T-cell (primary cell): ENCODE measurements at places on chromosomes 6 and 20.

DNA sequence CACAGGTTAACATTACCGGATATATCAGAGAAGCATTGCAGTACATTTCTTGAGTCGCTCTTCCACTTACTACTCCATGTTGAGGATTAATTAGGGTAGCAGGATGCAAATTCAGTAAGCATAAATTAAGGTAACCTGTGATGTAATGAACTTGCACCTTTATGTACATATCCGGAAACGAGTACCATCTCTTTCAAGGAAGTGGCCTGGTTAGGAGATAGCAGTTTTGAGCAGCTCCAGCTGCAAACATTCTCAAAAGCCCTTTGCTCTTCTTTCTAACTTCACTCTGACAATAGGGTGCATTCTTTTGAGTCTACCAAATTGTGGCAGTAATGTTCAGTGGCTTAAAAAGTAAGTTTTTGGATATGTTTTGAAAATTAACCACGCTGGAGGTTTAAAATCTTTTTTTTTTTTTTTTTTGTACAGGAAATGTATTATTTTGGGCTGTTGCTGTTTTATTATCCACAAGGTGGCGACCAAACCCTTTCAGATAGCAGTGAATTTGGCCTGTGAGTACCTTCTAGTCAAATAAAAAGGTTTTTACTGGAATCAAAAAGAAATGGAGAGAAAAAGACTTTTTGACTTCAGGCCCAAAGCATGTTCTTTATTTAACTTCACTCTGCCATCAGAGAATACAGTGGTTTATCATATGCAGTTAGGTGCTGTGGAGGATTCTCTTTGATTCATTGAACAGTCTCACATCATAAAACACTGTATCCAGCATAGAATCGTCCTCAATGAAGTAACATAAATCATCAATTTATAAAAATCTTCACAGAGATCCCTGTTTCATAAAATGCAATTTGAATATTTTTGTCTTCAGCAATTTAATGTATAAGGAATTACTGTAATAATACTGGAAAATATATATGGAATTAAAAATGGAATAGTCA is 8.9 kb downstream of the FAM217B start:
- H3K27me3 ChIP-seq: no peaks in the 10 kb centered on the region
- H3K36me3 ChIP-seq: no peaks in the 10 kb centered on the region
- DNase-seq: no peak
- peaks cover 6% of the 10 kb centered on the region for H3K4me1 ChIP-seq
- H3K4me3 ChIP-seq: no peak overlapping the region

GRCh38 chr6:167408235-167408869 is 83.5 kb downstream of the TTLL2 start:
- no peaks in the 10 kb centered on the region for H3K4me1 ChIP-seq
- no peak overlapping the region for H3K4me3 ChIP-seq
- no peaks in the 10 kb centered on the region for H3K36me3 ChIP-seq
- no peak overlapping the region for H3K27ac ChIP-seq
- DNase-seq: no peak

GRCh38 chr6:129359811-129360681 is 349.9 kb downstream of the ARHGAP18 start:
- H3K27ac ChIP-seq: no peak overlapping the region
- no peak for DNase-seq
- H3K4me1 ChIP-seq: no peaks in the 10 kb centered on the region
- H3K27me3 ChIP-seq: no peaks in the 10 kb centered on the region
- H3K36me3 ChIP-seq: no peaks in the 10 kb centered on the region

GRCh38 chr6:25233226-25233625 is 45.9 kb upstream of the CARMIL1 start:
- DNase-seq: no peak
- H3K27me3 ChIP-seq: no peaks in the 10 kb centered on the region
- no peak overlapping the region for H3K4me3 ChIP-seq
- H3K27ac ChIP-seq: no peak overlapping the region

GRCh38 chr20:23639490-23639958 is 1.8 kb upstream of the CST3 start:
- H3K4me3 ChIP-seq: no peak overlapping the region
- H3K36me3 ChIP-seq: no peaks in the 10 kb centered on the region
- H3K27me3 ChIP-seq: peaks cover 40% of the 10 kb centered on the region
- DNase-seq: no peak
